KG1 (cell line): ENCODE measurements at places on chromosomes 2 and 18.

DNA sequence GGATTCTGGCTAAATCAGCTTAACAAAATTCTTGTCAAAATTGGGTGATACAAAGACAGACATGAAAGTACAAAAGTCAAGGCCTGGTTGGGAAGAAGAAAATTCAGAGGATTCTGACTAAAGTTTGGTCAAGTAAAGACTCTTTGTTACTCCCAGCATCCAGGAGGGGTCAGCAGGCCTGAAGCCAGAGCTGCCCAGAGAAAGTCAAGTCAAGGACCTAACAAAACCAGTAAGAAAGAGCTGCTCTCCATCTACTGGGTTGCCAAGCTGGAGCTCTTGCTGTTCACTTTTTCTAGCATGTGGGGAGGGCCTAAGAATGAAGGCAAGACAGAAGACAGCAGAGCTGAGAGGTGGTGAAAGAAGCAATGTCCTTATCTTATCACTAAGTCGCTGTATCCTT, 143.3 kb downstream of the C1D start:
- no peak for DNase-seq

GRCh38 chr2:26922405-26923188, 47.8 kb upstream of the MAPRE3 start:
- no peak for DNase-seq

GRCh38 chr18:51120809-51121596, 76.5 kb downstream of the MEX3C start:
- no peak for DNase-seq

DNA sequence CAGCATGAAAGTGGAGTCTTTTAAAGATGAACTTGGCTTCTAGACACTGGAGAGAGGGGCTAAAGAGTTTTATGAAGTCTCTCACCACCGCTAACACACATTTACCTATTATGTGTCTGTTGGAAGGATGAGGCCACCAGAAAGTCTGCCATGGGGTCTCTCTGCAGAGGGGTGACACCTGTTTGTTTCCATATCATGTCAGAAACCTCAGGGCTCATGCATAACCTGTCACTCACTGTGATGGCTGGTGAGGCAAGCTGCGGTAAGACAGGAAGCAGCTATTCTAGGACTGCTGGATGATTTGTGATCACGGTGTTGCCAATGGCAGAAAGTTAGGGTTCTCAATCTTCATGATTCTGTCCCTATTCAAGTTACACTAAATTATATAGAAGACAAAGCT, 60.8 kb upstream of the DNMT3A start:
- no peak for DNase-seq

DNA sequence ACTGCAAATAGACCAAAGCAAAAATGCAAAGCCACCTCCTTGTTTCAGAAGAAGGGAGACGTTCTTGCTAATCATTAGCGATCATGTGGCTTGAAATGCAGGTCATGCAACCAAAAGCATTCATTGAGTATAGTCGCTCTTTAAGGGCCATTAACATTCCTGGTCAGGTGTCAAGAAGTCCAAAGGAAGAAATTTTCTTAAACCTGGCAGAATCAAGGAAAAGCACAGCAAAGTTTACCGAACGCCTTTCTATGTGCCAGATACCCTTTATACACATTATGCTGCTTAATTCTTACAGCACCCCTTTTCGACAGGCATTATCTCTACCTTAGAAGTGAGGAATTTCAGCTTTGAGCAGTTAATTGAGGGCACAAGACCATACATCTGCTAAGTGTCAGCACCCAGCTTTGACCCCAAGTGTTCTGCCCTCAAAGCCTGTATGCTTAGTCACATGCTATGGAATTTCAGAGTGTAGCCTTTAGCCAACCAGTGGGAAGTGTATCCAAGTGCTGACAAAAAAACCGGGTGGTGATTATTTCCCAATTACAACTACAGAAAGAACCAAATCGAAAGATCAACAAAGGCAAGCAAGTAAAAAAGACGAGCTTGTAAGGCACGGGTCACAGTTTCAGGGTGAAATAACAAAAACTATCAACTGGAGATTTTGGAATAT, 70.8 kb downstream of the EPHA4 start:
- no peak for DNase-seq

GRCh38 chr2:43225788-43226557, 433 bp downstream of the ZFP36L2 start:
- no peak for DNase-seq

DNA sequence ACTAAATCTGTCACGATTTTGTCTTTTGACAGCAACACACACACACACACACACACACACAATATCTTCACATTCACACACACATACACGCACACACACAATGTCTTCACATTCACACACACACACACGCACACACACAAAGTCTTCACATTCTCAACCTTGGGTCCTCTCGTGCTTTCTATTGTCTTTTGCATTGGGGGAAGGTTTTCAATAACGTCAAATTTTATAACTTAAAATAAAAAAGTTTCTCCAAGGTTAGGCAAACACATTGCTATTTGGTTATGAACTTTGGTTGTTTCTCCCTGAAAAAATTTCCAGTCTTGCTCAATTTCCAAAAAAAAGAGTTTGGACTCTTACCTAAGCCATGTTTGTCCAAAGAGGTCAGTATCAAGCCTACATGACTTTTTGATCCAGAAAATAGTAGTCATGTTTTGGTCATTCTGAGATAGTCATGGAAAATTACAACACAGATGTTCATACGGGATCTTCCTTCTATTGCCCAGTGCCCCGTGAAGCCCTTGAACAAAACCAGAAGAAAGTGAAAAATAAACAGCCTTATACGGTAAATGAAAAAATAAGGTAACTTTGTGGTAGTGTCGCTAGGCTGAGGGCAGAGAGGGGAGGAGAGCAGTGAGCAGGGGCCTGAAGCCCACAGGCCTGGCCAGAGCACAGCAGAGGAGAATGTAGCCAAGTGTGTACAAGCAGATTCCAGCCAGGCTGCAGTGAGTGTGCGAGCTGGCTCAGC, 542.8 kb upstream of the ID2 start:
- DNase-seq, result no peak

DNA sequence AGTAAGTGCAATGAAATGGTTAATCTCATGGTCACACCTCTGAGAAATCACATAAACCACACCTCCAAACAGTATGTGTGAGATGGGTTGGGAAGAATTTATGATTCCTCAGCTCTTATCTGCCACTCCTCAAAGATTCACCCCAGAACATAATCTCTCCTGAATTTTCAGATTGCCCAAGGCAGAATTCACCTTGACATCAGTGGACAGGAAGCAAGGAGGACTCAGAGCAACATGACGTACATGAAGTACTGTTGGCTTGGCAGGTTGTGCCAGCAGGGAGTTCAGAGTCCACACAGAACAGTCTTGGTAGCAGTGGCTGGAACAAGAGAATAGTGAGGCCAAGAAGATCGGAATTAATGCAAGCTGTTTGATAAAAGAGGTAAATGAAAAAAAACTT, 31.7 kb upstream of the CYBRD1 start:
- no peak for DNase-seq

- DNase-seq, result no peak
Measured at GRCh38 chr2:12203528-12203927, 457.1 kb downstream of the LPIN1 start.

GRCh38 chr2:170404846-170405245, 226.9 kb downstream of the MYO3B start:
- no peak for DNase-seq

GRCh38 chr18:5918205-5918858, 23.0 kb upstream of the TMEM200C start:
- DNase-seq, result no peak

- DNase-seq, result no peak
Measured at GRCh38 chr2:100038011-100038410, 104.4 kb downstream of the AFF3 start.

GRCh38 chr2:99651930-99652670, 162.3 kb upstream of the REV1 start:
- DNase-seq, result no peak

DNA sequence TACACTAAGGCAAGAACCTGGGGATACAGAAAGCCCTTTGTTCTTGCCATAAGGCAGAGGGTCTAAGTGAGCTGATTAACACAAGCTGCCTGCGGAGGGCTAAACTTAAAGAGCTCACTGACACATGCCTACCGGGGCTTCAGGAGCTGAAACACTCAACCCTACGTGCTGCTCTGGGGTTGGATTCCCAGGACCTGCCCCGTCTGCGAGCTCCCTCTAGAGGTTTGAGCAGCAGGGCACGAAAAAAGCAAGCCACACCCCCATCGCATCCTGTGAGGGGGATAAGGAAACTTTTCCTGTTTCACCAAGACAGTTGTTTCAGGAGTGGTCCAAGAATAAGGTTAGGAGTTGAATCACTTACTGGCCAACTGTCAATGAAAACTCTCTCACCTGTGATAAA, 562.1 kb downstream of the TMX3 start:
- no peak for DNase-seq

DNA sequence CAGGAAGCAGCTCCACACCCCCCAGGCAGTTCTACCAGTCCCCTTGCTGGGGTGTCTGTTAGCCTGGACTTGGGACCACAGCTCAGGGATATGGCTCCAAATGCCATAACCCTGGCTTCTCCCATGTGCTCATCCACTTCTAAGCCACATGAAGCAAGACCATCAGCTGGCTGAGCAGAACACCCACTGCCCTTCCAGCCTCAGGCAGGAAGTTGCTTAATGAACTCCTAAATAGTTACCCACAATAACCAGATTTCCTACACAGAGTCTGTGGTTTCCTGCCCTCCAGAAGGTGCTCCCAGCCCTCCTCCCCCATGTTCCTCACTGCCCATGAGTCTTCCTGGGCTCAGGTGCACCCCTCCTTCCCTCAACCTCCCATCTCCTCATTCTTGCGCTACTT, 98.3 kb upstream of the EPC2 start:
- DNase-seq, result peak; percentile 47

DNA sequence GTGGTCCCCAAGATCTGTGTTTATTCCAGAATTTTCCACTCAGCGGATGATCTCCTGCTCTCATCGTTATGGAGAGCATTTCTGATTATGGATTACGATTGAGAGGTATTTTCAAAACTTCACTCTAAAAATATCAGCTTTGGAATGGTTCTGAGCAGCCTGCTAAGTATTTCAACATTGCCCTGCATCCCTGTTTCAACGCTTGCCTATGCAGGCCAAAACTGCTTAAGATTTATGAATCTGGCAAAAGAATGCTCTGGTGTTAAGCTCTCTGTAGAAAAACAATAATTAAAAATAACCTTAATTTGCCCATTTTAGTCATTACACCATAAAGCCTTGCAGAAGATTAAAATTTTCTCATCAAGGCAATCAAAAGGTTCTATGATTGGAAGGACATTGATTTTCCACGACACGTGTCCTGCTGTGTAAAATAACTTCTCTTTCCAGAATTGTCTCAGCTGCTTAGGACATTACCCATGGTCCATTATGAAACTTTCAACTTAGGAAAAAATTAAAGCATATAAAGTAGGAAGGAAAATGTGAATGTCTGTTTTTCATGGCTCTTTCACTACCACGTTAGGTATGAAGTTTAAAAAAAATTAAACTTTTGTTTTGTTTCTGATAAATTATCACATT, 229.9 kb downstream of the ACKR3 start:
- DNase-seq, result no peak

DNA sequence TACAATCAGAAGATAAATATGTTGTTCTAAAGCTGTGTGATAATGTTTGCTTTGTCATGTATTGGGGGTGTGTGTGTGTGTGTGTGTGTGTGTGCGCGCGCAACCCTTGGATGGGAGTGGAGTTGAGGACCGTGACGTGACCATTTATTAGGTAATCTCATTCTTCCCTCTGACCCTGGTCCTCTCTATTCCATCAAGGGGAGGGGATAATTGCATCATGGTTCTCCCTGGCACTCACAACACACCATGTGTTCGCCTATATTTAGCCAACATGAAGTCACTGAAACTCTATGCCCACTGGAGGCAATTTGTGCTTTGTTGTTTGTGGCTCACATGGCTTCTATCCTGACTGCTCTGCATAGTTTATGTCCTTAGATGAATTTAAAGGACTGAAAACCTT, 79.8 kb upstream of the LRPPRC start:
- no peak for DNase-seq

GRCh38 chr2:71457923-71458322, 4.6 kb downstream of the DYSF start:
- no peak for DNase-seq

DNA sequence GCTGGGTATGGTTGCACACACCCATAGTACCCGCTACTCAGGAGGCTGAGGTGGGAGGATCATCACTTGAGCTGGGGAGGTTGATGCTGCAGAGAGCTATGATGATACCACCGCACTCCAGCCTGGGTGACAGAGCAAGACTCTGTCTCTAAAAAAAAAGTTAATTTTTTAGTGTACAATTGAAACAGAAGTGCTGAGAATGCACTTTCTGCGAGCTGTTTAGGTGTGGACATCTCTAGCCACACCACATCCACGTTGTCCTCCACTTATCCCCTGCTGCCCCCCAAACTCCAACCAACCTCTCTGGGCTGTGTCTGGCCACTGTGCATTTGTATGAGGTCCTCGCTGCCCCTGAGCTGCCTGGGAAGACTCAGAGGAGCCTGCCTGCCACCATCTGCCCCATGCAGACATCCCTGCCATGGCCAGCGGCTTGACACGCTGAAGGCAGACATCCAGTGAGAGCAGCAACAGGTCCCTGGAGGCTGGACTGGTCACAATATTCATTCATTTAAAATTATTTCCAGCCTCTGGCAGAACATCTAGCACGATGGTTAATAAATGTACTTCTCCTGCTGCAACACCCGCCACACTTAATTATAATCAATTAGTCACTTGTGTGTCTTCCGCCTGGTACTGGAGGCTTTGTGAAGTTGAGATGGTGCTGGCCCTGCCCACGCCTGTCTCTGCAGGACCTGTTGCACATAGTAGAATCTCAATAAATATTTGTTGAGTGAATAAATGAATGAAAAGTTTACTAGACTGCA, 3.7 kb upstream of the AFF3 start:
- no peak for DNase-seq

- DNase-seq, result no peak
Measured at GRCh38 chr2:15115776-15116175, 445.4 kb downstream of the NBAS start.

- no peak for DNase-seq
Measured at GRCh38 chr2:23705771-23706612, 220.9 kb downstream of the ATAD2B start.

- no peak for DNase-seq
Measured at GRCh38 chr18:2715990-2716389, 60.5 kb downstream of the SMCHD1 start.

- peak; percentile 31 for DNase-seq
Measured at GRCh38 chr2:168354499-168354898, 101.6 kb upstream of the CERS6 start.
